ENCODE measurements at places on chromosomes 7 and 10. TPM values are rescaled to one million over a fixed set of nuclear protein-coding genes. Genes with fewer than 3 reads are reported as not detected.

Gene WDR11
- polyA plus RNA-seq, result 27.9 TPM

DNA sequence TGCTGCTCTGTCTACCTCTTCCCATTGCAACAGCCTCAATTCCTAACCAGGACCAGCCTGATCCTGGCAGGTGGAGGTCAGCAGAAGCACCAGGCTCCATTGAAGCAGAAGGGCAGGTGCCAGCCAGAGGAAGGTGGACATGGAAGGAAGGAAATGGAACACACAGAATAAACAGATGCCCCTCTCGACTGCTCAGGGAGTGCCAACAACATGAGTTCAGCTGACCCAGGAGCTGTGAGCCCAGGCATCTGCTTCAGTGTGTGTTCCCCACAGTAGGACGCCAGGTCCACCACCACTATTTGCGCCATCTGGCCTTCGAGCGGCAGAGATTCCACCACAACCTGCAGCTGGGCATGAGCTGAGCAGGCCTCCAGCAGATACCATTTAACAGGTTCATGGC, 56.7 kb downstream of the GPAM start:
- DNase-seq, result no peak

- no peak for DNase-seq
These were observed 41.8 kb downstream of the BLNK start for GRCh38 chr10:96229568-96230030.

GRCh38 chr7:82347808-82348207, 95.8 kb downstream of the CACNA2D1 start:
- DNase-seq, result no peak

Gene ZP3
- 1.1 TPM for polyA plus RNA-seq

DNA sequence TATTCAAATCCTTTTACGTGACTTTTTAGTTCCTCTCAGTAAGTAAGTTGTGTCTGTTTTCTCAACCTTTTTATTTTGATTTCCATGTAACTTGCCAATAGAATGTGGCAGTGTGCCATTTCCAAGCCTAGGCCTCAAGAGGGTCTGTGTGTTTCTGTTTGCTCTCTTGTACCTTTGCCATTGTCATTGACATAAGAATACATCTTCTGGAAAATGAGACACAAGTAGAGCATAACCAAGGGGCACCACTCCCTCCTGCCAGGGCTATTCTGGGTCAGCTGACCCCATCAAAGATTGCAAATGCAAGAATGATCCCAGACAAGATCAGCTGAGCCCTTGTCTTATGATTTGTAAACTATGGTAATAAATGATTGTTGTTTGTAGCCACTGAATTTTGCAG, 524.0 kb downstream of the IPMK start:
- no peak for DNase-seq

Gene MYOF
- 61.3 TPM for polyA plus RNA-seq

DNA sequence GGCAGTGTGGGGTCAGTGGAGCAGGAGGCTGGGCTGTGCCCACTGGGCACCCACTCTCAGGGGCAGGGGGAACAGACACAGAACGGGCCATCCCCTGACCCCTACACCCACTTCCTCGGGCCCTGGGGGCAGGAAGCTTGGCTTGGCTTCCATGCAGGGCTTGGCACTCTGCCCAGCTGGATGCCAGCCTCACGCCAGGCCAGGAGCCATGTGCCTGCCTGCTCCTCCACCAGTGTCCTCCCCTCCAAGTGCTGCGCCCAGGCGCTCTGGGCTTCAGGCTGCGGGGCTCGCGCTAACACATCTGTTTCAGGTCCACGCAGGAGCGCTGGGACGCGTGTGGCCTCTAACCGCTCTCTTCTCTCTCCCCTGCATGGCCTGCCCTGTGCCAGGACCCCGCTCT, 12.7 kb downstream of the LDB3 start:
- DNase-seq, result no peak

Gene TFR2
- polyA plus RNA-seq, result 0.81 TPM

Gene TMEM236
- polyA plus RNA-seq, result 0.44 TPM

Gene TRAPPC14
- polyA plus RNA-seq, result 11.6 TPM

DNA sequence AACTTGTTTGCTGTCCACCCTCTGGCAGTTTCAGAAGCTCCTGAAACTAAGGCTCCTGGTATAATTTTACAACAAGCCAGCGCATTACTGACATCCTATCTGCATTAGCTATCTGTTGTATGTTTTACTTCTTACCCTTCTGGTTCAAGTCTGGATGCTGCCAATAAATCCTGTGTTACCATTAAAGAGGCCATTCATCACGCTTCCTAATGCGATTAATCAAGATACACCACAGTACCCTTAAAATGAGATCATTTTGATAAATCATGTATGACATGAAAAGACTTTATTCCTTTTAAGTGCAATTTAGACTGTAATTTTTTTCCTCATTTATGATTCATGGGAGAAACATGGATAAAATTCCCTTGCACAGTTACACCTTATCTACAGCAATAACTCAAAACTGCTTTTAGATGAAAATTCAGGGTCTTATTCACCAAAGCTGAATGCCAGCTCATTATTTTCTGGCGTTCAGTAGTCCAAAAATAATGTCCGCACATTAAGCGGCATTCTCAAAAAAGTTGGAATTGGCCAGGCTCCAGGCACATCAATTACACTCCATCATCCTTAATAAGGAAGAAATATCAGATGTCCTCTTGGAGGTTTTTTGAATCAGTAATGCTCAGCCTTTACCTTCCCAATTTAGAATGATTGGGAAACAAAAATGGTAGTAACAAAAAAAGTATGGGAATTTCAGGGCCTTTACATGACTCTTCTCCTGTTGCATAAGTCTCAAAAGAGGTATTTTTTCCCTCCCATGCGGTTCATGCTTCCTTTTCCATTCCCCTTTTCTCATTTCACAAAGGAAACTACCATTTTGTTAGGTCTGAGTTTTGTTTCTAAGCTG, 878.5 kb downstream of the LRMDA start:
- DNase-seq, result no peak

DNA sequence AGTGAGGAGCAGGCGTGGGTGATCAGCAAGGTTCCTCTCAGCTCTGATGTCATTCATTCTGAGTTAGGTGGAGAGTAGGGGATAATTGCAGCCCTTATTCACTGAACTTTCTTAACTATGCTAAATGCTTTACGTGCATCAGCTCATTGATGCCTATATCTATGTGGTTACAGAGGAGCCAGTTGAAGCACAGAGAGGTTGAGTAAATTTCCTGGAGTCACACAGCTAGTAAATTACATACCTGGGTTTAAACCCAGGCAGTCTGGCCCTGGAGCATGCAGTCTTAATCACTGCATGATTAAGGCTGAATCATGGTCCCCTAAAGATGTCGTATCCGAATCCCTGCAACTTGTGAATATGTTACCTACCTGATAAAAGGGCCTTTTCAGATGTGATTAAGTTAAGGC, 99.6 kb downstream of the GRK5 start:
- no peak for DNase-seq

DNA sequence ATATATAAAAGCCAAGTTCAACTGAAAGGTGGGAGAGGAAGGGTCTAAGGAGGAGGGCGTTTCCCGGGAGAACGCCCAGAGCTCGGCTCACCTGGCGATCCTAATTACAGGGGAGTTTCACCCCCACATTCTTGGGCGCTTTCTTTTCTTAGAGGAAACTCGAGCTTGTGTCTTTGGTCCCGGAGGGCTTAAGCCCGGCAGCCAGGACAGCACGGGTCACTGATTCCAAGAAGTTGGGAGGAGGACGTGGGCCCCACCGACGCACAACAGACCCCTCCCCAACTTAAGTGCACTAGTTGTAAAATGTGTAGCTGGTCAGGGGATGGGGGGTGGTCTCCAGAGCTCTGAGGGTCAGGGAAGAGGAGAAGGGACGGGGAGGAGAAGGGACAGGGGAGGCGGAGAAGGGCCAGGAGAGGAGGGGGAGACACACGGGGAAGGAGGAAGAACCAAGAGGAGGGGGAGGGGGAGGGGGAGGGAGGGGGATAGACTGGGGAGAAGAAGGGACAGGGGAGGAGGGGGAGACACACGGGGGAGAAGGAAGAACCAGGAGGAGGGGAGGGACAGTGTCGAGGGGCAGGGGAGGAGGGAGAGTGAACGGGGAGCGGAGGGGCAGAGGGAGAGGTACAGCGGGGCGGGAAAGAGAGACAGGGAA, 874 bp downstream of the BAIAP2L1 start:
- no peak for DNase-seq

Gene LIPA
- polyA plus RNA-seq, result 49.1 TPM

DNA sequence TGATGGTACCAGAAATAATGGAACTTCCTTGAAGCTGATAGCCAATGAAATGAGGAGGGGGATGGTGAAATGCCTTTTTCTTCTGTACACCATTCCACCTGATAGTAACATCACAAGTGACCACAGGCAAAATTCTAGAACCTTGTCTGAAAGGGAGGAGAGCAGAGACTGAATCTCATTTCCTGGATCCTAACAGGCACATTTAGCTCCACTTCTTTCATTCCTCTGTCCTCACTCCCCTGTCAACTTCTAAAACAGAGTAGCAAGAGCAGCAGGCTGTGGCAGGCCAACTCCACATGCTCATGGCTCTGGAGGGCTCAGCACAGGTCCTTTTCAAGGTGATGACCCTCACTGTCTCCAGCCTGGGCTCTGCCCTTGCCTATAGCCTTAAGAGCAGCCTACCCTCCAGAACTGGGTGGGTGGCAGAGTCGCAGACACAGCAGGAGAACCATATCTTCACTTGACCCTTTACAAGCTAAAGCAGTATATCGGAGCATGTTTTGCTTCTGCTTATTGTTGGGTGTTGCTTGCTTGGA, at the start of gene LRRC18:
LRRC18 (minus strand) TSS at position 51 of the 536 bp plus-strand sequence. CDS start 25,685 bp downstream, outside the sequence.
- no peak for DNase-seq

DNA sequence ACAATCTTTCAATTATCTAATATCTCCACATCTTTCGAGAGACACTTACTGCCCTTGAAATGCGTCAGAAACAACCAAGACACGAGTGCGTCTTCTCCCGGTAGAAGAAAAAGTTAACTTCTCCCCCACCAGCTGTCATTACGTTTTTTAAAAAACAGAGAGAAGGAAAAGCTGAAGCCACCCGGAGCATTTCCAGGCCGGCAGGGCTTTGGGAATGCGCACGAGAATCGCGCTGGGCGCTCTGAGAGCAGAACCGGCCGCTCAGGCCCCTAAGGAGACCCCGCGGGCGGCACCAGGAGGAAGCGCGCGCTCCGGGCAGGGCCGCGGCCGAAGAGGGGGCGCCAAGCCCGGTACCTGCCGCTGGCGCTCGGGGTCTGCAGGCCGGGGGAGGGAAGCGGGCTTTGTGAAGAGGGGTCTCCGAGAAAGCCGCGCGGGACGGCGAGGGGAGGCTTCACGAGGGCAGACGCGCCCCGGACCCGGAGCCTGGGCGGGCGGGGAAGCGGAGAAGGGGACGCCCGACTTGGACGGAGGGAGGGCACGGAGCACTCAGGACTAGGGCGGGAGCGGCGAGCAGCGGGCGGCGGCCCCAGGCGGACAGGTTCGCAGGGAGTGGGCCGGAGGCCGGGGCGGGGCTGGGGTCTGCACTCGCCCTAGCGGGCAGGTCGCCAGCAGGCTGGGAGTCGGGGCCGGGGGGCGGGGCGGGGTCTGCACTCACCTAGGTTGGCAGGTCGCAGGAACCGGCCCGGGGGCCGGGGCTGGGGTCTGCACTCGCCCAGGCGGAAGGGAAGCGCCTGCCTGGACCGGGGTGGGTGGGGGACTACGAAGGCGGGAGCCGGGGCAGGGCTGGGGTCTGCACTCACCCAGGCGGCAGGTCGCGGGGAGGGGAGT, 932 bp downstream of the ESYT2 start:
- DNase-seq, result no peak

GRCh38 chr7:155533827-155534690, 12.3 kb downstream of the CNPY1 start:
- DNase-seq, result no peak

GRCh38 chr10:4384245-4384644, 441.8 kb upstream of the AKR1E2 start:
- DNase-seq, result no peak

DNA sequence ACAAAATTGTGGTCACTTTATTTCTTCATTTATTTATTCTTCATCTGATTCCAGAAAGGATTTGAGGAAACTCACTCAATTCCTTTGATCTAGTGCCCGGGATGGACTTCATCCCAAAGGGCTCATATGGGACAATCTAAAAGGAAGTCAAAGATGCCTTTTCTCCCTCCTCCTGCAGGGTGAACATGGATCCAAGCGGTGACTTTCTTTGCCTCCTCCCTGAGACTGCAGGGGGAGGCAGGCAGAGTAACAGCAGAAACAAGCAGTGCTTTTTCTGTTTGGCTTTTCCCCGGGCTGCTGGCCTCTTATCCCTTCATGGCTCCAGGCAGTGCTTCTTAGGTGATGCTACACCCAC, 10.0 kb upstream of the DNMBP start:
- no peak for DNase-seq
